Stimulated activated CD4-positive, alpha-beta T cell treated with anti-CD3 and anti-CD28 coated beads, Interleukin-1b, Interleukin-23, amount 100 ng/mL, for 1 hour (primary cell): ENCODE measurements at places on chromosomes 4 and X.

- no peak for DNase-seq
These were observed 182.8 kb downstream of the LARP7 start for GRCh38 chr4:112819729-112820128.

DNA sequence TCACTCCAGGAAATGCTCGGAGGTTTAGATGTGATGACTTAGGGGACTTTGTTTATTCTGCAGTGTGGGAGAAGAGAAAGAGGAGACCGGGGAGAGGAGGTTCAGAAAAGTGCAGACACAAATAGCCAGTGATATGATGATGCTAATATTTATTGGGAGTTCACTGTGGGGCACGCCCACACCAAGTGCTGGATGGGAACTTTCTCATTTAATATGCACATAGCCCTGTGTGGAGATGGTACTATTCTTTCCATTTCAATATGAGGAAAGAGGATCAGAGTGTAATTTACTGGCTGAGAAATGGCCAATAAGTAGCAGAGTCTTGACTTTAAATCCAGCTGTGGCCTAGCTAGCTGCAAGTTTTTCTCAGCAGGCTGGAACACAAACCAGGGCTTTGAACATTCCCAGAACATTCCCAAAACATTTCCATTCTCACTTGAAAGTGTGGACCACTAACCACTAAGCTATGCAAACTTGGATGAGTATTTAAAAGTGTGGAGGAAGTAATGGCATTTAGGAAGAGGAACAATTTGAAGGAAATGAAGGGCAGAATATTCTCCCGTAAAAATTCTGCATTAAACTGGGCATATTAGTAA is 231.7 kb downstream of the HS3ST1 start:
- DNase-seq, result no peak

DNA sequence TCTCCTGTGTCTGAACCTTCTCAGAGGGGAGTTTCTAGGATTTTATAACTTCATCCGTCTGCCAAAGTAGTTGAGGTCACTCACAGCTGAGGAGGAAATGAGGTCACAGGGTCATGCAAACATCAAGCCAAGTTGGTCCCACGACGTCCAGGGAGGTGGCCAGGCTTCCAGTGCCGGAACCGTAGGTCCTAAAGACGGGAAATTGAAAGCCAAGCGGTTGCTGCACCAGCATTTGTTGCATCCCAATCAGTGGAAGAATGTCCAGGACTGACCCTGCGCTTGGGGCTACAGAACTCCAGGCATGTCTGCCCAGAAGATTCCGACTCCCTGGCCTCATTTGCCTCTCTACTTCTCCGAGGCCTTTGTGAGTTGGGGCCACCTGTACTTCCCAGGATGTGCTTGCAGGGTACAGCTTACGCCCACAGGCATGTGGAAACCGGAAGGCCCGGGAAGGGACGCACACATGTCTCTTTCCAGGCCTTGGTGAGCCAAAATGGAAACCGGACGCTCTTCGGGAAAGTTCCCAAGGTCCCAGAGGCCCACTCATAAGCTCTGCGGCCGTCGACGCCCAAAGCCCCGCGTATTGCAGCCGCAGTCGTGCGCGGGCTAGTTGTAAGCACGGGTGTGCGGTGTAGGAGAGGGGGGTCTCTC is 9.3 kb downstream of the PRDM8 start:
- no peak for DNase-seq

DNA sequence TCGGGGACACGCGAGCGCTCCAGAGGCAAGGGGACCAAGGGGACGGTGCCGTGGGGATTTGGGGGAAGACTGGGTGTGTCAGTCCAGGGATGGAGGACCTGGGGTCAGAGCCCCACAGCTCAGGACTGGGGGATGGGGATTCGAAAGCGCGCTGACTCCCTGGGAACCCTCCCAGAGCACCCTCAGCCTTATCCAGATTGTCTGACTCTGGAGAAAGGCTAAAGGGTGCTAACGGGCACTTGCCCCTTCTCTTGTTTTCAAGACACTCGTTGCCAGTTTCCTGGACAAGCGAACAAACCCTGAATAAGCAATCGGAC is 1.1 kb downstream of the DOCK11 start:
- DNase-seq, result no peak

- DNase-seq, result no peak
These were observed 143.9 kb downstream of the KLHL13 start for GRCh38 chrX:117972711-117973109.

DNA sequence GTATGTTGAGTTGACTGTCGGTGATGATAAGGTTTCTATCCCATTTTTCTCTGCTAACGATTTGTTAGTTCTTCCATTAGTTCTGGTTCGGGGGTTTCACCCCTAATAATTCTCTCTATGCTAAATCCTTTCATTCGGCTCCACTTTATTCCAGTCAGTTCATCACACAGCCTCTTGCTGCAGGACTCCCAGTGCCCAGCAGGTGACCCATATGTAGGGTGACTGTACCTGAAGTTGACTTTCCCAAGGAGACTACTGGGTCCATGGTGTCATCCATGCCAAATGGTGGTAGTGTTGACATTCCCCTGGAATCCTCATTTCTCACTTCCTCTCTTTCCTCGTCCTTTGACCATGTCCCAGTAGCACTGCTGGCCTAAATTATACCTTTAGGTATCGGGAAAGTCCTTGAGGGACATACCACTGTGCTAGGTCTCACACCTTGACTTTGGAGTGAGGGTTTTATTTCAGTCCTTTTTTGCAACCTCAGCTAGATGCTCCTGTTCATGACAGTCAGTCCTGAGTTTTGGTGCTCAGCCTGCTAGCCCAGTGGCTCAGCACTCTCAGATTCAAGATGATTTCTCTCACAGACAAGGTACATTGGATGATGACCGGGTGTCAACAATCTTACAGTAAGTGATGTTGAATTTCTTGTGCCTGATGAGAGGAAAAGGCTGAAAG is 105.1 kb upstream of the ARHGAP24 start:
- no peak for DNase-seq

- DNase-seq, result no peak
These were observed 20.4 kb downstream of the TMEM271 start for GRCh38 chr4:555566-556275.

DNA sequence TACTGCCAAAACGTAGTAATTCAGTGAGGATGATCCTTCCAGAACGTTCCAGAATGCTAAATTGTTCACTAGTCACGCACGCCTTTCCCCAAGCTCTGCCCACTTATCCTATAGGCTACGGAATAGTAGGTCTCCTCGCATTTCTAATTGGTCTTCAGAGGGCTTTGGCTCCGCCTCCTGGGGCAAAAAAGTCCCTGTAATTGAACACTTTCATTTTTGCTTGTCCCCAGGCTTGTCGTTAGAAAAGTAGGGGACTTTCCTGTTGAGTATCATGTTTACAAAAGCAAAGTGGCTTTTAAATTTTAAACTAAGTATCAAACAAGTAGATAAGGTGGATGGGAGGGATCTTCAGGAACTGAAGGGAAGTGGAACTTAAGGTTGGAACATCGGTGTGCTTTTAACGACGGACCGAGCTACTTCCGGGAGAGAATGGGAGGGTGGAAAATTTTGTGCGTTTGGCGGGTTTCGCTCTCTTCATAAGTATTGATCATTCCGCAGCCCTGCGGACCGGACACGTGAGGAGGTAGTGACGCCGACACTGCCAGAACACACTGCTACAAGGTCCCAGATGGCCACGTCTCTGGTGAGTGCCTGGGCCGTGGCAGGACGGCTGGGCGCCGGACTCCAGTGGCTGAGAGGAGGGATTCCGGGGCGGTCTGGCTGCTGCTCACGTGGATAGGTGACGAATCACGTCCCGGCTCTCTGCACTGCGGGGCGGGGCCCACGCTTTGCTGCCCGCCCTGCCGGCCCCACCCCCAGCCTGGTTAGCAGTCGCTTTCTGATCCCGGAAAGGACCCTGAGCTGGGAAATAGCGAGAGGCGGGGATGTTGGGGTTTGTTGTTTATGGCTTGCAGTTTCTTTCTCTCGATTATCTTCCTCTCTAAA is at the start of gene NXT2:
TSS of gene NXT2 (plus strand) at position 406 of the 885 bp plus-strand sequence. CDS start at position 569, 163 bp downstream.
- DNase-seq, result peak; percentile 57

DNA sequence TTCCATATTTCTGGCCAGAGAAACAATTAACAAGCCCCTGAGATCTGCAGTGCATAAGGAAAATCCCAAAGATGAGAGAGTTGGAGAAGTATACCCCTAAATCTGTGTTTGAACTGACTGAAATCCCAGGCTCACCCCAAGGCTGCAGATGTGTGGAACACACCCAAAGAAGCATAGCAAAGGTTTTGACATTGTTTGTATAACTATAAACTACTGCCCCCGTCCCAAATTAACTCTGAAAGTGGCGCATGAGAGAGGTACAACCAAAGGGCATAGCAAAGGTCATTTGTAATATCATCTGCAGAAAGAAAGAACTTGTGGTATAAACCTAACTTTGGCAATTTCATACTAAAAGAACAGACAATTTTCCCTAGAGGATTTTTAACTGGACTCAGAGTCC is 157.9 kb downstream of the DCAF12L1 start:
- DNase-seq, result no peak

DNA sequence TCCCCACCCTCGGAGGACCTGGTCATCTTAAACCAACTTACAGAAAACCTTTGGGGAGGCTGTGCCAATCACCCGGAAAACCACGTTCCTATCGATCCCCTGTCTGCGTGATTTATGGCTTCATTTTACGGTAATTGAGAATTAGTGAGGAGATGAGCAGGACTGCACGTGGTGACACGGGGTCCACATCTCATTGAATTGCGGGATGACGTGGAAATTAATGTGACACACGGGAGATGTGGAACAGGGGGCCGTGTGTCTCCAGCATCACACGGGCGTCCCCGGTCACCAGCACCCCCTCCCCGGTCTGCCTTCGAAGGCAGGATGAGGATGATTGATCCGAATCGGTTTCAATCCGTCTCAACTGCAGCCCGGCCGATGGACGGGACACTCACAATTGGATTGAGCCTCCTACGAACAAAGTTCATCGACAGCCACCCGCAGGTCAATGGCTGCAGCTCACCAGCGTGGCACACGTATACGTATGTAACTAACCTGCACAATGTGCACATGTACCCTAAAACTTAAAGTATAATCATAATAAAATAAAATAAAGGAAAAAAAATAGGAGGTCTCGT is 160.3 kb downstream of the SHOX start:
- DNase-seq, result no peak

- no peak for DNase-seq
These were observed 84.5 kb downstream of the AASDH start for GRCh38 chr4:56302760-56303159.
